ENCODE measurements at places on chromosomes 1 and 21.

GRCh38 chr1:57258557-57259325 is 165.1 kb downstream of the DAB1 start:
- DNase-seq = no peak

GRCh38 chr1:209672705-209673630 is 2.2 kb upstream of the G0S2 start:
- DNase-seq = no peak

DNA sequence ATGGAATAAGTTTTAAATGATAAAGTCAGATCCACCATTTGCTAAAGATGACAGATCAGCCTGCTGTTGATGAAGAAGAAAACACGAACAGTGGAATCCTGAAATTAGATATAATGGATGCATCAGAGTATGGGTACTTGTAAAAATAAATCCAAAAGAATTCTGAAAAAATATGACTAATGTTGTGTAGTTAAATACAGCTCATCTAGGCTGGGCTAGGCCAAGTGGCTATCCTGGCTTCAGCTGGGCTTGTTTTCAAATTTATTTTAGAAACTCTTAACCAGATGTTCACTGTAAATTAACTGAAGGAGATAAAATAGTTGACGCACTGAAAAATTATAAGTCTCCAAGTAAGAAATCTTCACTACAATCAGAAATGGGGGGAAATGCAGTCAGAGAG is 7.4 kb upstream of the RGS2 start:
- DNase-seq = no peak

DNA sequence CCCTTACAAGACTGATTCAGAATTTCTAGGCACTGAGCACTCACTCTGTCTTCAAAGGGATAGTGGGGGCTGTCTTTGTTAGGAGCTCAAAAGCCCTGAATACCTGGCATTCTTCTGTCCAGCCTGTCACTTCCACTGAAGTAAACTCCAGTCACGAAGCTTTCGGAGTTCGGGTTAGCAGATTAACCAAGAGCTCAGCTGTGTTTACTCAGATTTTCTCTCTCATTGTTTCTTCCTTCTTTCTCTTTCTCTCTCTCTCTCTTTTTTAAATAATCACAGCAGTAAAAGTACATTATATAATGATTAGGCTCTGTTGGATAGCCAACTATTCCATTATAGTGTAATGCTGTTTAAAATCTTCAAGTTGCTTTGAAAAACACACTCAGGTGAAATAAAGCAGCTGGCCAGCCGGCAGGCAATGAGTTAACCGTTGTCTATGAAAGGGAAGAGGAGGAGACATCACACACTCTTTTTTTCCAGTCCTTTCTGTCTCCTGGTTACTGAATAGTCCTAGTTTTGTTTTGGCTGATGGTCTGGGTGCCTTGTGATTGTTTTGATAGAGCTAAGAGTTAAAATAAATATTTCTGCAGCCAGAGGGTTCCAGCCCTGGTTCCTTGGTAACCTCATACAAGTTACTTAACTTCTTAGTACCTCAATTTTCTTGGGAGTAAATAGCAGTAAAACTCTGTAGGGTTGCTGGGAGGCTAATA is 89.8 kb downstream of the ADSS2 start:
- no peak for DNase-seq

- no peak for DNase-seq
Measured at GRCh38 chr1:18934205-18935000, 22.1 kb downstream of the IFFO2 start.

DNA sequence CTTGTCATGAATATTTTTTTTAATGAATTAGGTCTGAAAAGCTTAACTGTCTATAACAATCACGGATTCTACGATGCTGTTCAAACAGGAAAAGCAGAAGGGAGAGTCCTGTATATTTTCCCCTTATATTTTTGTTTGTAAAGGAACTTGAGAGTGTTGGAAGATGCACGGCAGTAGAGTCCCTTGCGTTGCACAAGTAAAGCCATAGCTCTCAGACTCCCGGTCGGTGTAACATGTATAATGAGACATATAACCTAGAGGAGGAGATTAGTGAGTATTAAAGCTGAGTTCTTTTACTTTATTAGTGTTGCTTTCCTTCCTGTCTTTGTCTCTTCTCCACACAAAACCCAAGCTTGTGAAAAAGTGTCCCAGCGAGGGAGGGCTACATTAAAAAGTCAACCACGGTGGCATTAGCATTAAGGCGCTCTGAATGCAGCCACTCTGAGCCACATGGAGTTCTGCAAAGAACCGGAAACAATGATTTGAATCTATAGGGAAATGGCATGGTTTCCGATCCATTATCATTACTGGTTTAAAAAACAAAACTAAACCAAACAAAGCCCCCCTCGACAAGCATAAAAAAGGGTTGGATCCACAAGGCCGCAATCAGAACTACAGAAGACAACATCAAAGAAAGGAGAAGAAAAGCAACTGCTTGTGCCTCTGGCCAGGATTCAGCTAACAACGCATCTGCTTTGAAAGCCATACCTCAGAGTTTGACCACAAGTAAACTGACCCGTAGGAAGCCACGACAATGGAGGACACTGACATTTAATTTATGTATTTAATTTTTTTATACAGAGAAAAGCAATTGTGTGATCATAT is 356.8 kb downstream of the LMO4 start:
- no peak for DNase-seq

GRCh38 chr1:15413563-15414444 is 4.1 kb downstream of the EFHD2 start:
- no peak for DNase-seq

DNA sequence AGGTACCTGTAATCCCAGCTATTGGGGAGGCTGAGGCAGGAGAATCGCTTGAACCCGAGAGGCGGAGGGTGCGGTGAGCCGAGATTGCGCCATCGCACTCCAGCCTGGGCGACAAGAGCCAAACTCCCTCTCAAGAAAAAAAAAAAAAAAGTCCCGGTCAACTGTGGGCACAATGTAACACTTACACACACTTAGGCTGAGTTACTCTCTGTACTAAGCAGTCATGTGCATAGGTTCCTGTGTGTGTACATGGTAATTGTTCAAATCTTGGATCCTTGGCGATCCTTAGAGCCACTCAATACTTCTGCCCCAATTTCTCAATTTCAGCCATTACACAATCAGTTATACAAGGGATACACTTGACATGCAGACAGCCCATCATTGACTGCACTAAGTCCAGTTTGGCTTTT is 11.6 kb downstream of the SDCCAG8 start:
- DNase-seq = no peak

GRCh38 chr1:3598522-3599285 is 12.6 kb downstream of the MEGF6 start:
- no peak for DNase-seq

DNA sequence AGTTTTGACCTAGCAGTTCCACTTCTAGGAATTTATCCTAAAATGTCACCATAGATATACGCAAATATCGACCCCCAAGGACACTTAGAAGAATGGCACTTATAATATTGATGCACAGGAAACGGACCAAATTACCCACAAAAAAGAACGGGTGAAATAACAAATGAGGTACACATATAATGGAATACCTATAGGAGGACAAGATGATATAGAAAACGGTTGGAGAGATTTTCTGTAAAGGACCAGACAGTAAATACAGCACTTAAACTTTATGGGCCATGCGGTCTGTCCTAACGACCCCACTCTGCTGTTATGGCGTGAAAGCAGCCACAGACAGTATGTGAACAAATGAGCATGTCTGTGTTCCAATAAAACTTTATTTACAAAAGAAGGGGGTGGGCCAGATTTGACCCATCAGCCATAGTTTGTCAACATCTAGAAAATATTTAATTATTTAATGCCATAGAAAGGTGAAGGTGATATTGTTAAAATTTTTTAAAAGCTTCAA is 2.4 kb downstream of the TMPRSS3 start:
- DNase-seq = no peak

DNA sequence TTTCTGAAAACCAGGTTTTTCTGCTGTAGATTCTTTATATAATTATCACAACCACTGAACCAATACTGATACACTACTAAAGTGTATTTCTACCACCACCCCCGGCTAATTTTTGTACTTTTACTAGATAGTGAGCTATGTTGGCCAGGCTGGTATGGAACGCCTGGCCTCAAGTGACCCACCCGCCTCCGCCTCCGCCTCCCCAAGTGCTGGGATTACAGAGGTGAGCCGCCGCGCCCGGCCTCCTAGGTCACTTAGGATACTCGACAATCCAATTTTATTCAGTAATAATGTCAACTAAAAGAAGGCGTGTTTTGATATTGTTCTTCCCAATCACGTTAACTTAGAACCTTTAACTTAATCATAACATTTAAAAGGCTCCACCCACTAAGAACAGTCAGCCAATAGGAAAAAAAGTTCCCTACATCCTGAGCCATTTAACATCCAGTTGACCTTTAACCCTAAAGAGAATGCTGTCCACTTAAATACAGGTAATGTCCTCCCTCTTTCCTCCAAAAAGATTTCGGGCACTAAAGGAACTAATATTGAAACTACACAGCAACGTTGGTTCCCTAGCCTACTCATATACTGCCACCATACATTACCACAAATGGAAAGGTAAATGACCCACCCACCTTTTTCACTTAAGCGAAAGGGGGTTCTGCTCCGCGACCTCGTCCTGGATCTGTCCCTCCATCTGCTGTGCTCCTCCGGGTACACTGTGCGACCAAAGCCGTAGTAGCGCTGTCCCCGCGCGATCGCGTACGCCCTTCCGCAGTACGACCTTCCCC is 1.2 kb downstream of the RSRP1 start:
- DNase-seq = no peak

DNA sequence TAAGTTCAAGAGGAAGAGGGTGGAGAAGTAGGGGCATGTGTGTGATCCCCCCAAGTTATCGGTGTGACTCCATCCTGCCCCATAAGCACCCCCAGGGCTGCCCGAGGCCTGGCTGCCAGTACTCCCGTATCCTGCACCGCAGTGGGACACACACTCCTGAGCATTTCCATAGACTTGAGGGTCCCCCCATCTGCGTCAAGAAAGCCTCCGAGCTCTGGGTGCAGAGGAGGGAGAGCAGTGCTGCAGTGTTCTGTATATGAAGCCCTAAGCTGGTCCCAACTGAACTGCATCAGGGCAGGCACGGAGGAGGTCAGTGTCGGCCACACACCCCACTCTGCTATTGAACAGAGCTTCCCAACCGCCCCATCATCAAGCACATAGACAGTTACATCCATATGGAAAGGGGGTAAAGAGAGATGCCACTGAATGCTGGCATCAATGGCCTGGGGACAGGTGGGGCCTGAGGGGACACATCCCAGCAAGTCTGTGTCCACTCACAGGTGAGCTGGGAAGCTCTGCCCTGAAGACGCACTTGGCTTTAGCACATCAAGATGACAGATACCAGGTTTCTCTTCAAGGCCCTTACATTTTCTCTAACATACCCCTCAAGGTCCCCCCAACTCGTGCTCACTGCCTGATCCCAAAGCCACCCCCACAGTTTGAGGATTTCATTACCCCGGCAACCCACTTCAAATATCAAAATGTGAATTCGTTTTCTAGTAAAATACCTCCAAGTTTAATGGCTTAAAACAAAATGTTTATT is 64.3 kb downstream of the EVA1C start:
- no peak for DNase-seq

- DNase-seq = no peak
Measured at GRCh38 chr1:93874025-93874651, 4.9 kb downstream of the DNTTIP2 start.
